Cardiac fibroblast (primary cell): ENCODE measurements at places on chromosomes 12 and 14.

- DNase-seq = no peak
Observed at GRCh38 chr14:34733245-34733644, 18.9 kb upstream of the CFL2 start.

DNA sequence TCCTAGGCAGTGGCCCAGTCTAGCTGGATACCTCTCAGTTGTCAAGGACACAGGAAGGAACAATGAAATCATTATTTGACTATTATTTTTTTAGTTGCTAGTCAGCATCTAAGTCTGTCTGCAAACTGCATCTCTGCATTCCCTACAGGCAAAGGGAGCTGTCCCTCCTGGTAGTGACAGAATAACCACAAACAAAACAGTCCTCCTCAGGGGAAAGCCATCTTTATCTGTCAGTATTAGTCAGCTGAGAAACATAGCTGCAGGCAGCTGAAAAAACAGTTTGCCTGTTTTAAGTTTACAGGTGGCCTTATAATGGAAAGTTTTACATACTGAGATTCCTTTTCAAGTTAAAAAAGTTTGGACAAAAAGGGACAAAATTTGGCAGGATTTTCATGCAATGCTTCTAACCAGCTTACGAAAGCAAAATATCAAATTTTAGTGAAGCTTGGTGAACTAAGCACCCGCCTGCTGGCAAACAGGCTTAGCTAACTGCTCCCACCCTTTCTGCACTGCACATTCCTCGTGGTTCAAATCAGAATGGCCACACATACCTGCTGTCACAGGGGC is 29.5 kb downstream of the SLC25A21 start:
- DNase-seq = no peak

DNA sequence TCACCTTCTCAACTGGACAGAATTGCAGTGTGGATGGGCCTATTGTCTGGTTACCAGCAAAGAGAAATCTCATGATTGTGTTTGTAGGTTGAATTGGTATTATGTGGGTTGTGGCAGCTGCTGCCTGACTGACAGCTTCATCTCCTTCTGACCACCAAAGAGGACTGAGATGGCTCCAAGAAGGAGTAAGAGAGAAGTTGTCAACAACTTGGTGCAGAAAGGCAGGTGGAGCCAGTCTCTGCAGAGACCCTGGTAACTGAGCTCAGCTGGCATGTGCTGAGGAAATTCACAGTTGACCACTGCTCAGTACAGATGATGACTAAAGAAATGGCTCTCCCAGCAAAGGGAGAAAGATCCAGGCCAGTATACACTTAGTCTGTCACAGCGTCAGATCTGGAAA is 240.0 kb upstream of the AMIGO2 start:
- DNase-seq = no peak

DNA sequence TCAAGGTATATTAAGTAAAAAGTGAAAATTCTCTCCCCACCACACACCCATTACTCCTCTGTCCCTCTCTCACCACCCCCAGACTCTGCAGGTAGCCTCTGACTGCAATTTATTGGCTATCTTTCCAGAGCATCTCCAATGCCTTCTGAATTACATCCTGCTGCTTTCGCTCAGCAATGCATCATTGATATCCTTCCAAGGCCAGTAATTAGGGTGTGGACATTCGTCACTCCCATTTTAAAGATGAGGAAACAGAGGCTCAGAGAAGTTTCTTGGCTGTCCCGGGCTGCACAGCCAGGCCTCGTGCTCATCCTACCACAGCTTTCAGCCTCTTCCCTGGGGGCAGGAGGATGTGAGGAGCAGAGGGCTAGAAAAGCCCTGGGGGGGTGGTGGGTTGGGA is 23.6 kb upstream of the PGF start:
- DNase-seq = no peak

- no peak for DNase-seq
Observed at GRCh38 chr14:36056845-36057244, 119.7 kb downstream of the PTCSC3 start.

- DNase-seq = no peak
Observed at GRCh38 chr12:97797473-97797872, 334.9 kb downstream of the RMST start.

DNA sequence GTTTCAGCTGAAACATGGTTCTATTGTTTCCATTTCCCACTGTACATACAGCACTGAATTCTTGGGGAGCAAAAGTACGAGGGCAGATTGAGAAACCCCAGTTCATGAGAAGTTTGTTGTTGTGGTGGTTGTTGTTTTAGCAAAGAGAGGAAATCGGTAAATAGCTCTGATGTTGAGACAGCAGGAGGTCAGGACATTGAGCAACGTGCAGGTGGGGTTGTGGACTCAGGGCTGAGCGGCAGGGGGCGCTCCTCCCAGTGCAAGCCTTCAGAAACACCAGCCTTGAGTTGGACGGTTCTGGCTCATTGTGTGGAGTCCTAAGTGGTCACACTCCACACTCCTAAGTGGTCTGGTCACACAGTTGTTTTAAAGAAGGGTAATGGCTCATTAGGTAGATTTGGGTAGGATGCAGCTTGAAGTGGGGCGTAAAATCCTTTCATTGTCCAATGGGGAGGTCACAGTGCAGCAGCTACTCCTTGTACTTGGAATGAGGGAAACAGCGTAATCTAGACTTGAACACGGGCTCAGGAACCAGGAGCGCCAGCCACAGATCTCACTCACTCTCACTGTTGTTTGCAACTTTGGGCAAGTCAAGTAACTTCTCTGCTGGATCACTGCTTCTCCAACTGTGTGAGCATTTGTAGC is 14.5 kb upstream of the PWP1 start:
- peak; percentile 44 for DNase-seq

- DNase-seq = peak; percentile 89
Observed at GRCh38 chr12:22271023-22271422, 63.5 kb downstream of the ST8SIA1 start.

- no peak for DNase-seq
Observed at GRCh38 chr14:58977366-58977765, 211.1 kb upstream of the DAAM1 start.

DNA sequence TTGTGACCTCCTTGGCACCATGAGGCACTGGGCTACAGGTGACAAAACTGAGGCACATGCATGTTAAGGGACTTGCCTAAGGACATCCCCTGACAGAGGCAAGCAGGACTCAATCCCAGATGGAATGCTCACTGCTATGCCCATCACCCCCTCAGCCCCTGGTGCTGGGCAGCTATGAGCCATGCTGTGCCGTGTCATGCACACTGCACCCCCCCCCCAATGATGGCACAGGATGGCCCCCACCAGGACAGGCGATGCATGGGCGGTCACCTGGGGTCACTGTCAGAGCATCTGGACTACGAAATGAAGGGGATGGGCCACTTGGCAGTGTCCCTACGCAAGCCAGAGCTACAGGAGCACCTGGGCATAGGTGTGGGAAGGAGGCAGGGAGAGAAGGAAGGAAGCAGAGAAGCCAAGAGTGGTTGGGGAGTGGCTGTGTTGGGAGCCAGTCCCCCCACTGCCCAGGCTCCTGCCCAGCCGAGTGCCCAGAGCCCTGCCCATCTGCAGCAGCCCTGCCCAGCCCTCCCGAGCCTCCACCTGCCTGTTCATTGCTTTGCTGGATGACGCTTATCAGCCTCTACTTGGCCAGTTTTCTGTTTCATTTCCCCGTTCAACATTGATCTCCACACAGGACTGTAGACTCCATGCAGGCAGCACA is 84.9 kb upstream of the DIO3 start:
- no peak for DNase-seq

- DNase-seq = no peak
Observed at GRCh38 chr14:105581551-105582341, 55.4 kb downstream of the TMEM121 start.

DNA sequence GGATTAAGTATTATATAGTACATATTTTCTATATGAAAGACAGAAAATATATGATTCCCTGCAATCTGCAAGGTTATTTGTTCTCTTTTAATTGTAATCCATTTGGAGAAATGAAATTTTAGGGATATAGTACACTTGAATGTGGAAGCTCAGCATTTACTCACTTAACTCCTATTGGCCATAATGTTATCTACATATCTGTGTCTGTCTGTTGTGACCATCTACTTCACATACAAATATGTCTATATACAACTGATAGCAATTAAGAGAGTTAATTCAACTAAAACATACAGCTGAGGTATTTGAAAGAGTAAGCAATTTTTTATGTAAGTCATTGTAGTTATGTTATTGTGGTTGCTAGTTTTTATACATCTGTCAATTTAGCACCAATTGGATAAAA is 12.9 kb downstream of the FOXG1 start:
- no peak for DNase-seq

- DNase-seq = peak; percentile 62
Observed at GRCh38 chr12:62767496-62767895, 167.5 kb downstream of the PPM1H start.

DNA sequence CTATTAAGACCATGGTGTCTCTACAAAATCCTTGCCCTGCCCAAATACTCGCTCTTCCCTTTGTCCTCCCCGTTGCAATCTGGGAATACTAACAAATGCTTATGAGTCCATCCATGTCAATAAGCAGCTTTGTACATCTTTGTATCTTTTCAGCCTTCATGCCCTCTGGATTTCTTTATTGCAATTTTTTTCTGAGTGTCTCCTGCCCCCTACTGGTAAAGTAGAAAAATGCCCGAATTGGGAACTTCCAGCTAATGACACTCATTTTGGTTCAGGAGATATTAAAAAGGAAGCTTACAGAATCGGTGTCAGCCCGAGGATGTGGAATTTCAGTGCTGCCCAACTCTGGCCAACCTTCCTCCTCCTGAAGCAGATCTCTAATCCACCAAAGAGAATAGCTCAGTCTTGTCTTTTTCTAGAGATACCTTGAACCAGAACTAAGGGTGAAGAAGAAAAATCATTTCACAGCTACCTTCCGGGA is 46.0 kb downstream of the SH2B3 start:
- peak; percentile 72 for DNase-seq

DNA sequence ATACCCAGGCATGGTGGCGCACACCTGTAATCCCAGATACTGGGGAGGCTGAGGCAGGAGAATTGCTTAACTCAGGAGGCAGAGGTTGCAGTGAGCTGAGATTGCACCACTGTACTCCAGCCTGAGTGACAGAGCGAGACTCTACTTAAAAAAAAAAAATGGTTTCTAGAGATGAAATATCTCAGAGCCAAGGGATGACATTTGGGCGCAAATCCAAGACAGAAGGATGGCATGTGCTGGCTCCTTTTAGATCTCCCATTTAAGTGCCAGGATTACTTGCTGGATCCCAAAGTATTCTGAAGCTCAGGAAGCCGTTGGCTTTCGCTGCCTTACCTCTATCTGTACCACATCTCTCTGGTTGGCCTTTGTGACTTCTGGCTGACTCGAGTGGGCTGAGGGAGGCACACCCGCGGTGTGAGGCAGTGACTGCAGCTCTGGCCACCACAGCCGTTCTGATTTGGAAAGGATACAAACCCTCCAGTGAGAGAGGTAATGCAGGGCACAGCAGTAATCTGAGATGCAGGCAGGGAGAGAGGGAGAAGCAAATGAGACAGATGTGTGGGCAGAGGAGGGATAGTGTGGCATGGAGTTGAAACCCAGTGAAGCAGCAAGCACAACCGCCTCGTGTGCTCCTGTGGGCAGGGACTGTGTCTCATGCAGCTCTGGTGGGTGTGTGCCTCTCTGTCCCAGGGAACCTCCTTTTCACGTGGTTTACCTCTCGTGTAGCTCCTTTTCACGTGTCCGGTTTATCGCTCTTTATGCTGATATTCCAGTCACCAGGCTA is 4.9 kb downstream of the B4GALNT3 start:
- DNase-seq = no peak

- no peak for DNase-seq
Observed at GRCh38 chr14:65015391-65015790, 28.7 kb downstream of the FNTB start.

- no peak for DNase-seq
Observed at GRCh38 chr12:121892673-121893561, 4.3 kb downstream of the PSMD9 start.

DNA sequence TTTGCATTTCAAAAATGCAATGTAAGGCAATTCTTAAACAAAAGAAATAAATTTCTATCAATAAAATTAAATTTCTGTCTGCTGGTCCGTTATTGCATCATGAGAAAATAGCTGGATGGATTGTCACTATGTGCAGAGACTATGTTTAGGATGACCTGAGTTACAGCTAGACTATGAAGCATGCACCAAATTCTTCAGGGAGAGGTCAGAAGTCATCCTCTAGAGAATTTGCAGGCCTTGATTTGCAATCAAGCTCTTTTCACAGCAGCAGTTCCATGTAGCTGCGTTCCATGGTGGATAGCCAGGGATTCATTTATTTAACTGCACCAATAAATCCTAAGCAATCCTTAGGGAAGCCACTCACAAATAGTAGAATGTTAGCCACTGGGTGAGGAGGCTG is 253.7 kb downstream of the MSRB3 start:
- DNase-seq = peak; percentile 93

- DNase-seq = peak; percentile 66
Observed at GRCh38 chr12:64608901-64609535, 1.3 kb upstream of the RASSF3 start.

GRCh38 chr12:69966839-69967238 is 141.8 kb downstream of the MYRFL start:
- peak; percentile 33 for DNase-seq

DNA sequence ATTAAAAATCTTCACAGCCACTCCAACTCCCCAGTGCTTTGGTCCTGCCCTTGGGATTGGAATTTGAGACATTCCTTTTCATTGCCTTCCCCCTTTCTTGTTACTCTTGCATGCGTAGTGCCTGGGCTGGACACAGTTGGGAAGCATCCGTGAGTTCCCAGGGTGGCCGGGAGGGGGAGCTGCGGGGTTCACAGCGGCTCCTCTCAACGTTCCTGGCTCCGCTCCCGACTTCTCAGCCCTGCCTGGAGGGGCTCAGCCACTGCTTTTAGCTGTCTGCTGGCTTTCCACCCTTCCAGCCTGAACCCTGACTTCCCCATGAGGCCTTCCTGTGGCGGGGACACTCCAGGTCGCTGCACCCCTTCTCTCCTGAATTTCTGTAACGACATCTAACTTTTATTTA is 3.2 kb downstream of the TEX52 start:
- DNase-seq = peak; percentile 86

GRCh38 chr14:51783765-51784164 is 76.6 kb upstream of the GNG2 start:
- peak; percentile 66 for DNase-seq

- no peak for DNase-seq
Observed at GRCh38 chr12:6494258-6494743, 399 bp downstream of the NCAPD2 start.

DNA sequence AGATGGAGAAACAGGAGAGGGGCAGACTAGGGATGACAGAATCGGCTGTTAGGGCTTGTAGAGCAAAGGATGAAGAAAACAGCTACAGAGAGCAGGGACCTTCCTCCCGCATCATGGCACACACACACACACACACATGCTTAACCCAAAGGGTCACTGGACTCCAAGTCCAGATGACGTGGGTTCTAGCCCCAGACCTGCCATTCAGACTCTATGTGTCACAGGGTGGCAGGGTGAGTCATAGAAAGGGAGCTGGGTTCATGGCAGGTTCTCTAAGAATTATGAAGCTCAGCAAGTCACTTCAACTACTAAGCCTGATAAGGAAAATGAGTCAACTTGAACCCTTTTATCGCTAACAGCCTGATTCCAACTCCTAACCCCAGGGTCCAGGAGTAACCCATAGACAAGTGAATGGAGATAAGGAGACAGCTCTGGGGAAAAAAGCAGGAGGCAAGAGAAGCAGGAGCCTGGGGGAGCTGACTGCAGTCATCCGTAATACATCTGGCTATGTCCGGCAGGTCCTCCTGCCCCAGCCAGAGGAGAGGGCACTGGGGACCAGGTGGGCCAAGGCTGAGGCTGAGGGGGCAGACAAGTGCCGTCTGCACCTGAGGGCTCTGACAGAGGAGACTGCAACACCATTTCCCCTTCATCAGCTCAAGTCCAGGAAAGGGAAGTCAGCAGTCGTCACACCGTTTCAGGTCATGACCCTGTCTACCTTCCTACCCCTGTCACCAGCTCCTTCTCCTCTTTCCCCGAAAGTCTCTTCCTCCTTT is 3.6 kb upstream of the TNFRSF1A start:
- DNase-seq = peak; percentile 98

GRCh38 chr12:110286623-110287022 is 5.6 kb downstream of the ATP2A2 start:
- no peak for DNase-seq
